ENCODE measurements at places on chromosomes 5 and 9.

- DNase-seq, result no peak
These were observed 198.7 kb downstream of the NR2F1-AS1 start for GRCh38 chr5:93382188-93382825.

- peak; percentile 47 for DNase-seq
These were observed 134.6 kb upstream of the CPEB4 start for GRCh38 chr5:173753307-173754168.

GRCh38 chr5:179780362-179780761 is 13.4 kb upstream of the LTC4S start:
- no peak for DNase-seq

DNA sequence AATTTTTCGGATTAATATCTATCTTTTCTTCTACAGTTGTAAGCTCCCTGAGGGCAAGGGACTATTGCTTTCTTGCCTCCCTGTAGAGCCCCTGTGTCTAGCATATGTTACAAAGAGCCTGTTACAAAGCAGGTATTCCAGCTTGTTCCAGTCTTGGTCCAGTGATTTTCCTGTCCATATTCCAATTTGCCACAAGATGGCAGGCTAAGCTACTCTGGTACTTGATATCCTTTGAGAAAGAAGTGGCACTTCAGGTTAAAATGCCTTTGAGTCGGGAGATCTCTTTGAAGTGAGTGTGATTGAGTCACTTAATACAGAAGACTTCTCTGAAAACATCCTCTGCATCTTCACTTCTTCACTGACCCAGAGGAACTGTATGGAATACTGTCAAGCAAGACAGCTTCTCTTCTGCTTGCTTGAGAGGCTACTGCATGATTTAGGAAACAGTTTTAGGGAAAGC is 24.5 kb downstream of the CAVIN4 start:
- peak; percentile 70 for DNase-seq

GRCh38 chr5:146751781-146752401 is 126.7 kb downstream of the PPP2R2B start:
- no peak for DNase-seq

GRCh38 chr5:3954199-3954598 is 358.6 kb downstream of the IRX1 start:
- no peak for DNase-seq
